ENCODE measurements at places on chromosomes 3 and 15.

GRCh38 chr3:169091196-169091823 lies 572.2 kb downstream of the MECOM start:
- DNase-seq, result no peak

GRCh38 chr3:110362751-110363150 lies 708.9 kb upstream of the NECTIN3 start:
- DNase-seq, result no peak

- no peak for DNase-seq
Measured at GRCh38 chr15:101303408-101303807, 8.4 kb upstream of the SNRPA1 start.

GRCh38 chr15:63933522-63933921 lies 99.8 kb upstream of the HERC1 start:
- DNase-seq, result no peak

DNA sequence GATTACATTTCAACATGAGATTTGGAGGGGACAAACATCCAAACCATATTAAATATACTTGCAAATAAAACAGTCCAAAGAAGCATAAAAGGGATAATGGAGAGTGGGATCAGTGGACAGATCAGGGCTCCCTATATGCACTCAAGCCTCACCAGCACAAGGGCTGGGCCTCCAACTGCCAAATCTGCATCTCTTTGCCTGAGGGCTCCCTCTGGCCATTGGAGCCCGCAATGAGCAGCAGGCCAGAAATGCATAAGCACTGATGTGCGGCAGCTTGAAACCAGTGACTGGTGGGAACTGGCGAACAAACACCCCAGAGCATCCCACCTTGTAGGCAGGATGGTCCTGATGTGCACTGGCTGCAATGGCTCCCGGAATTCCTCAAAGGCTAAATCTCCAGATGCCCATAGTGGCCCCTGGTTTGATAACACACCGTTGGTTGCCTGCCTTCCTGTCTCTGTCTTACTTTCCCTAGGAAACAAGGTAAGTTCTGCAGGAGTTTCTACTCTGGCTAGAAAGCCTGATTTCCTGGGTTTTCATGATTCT lies 55.9 kb upstream of the POMGNT2 start:
- DNase-seq, result no peak

DNA sequence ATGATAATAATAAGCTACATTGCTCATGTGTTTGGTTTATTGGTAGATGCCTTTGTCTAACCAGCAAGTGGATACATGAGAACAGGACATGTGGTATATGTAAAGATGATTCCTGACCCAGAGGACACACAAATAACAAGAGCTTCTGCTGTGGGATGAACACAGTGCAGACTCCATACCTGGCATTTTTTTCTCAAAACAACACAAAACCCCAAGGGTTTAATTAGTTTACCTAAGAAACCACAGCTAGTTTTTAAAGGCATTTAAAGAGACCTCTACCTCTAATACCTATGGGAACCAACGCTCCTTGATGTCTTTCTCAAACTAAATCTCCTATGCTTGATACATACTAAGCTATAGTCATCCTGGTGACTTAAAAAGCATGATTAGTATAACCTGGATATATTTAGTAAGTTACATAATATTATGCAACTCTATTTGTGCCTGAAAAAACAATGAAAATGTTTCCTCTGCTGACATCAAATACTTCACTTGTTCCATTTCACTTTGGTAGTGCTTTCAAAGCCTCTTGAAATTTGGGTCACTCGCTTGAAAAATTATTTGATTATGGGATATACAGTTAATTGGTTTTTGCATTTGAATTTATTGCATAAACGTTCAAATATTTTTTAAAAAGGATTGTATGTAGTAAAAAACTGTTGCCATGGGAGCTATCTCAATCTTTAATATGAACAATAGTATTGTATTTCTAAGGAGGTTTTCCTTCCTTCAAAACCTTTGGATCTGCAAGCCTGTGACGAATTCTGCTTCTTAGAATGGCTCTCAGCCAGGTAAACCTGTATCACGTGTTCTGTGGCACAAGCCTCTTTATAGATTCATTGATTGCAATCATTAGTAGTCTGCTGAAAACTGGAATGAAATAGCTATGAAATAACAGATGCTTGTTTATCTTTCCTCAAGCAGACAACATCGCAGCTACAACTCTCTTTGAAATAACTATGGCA lies 233.0 kb upstream of the KCNMB2 start:
- DNase-seq, result no peak

- DNase-seq, result no peak
Measured at GRCh38 chr15:70783041-70783440, 19.7 kb upstream of the UACA start.

- no peak for DNase-seq
Measured at GRCh38 chr3:64462203-64462602, 225.6 kb downstream of the ADAMTS9 start.

DNA sequence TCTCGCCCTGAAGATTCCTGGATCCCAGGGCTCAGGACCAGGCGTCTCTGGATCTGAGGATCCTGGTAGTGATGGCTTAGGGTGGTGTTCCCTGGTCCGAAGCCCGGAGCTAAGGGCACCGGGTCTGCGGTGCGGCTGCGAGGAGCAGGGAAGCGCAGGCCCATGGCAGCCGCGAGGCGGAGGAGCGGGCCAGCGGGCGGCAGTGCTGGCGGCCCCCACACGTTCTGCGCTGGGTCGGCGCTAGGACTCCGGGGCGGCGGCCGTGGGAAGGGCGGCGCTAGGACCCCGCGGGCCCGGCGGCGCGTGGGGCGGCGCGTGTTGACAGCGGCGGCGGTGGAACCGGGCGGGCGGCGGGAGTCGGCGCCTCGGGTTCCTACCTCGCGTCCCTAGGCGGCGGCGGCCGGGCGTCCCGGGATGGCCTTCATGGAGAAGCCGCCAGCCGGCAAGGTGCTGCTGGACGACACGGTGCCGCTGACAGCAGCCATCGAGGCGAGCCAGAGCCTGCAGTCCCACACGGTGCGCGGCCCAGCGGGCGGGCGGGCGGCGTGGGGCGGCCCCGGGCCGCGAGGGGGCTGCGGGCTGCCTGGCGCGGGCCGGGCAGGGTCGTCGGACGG lies at the start of gene PXK:
Gene PXK (plus strand): TSS at position 318 of the 614 bp plus-strand sequence. CDS start 97 bp downstream, at position 415.
- DNase-seq, result peak; percentile 9

GRCh38 chr3:12054245-12054644 lies 50.1 kb downstream of the SYN2 start:
- no peak for DNase-seq

- no peak for DNase-seq
Measured at GRCh38 chr15:32991619-32992111, 202.8 kb downstream of the FMN1 start.

DNA sequence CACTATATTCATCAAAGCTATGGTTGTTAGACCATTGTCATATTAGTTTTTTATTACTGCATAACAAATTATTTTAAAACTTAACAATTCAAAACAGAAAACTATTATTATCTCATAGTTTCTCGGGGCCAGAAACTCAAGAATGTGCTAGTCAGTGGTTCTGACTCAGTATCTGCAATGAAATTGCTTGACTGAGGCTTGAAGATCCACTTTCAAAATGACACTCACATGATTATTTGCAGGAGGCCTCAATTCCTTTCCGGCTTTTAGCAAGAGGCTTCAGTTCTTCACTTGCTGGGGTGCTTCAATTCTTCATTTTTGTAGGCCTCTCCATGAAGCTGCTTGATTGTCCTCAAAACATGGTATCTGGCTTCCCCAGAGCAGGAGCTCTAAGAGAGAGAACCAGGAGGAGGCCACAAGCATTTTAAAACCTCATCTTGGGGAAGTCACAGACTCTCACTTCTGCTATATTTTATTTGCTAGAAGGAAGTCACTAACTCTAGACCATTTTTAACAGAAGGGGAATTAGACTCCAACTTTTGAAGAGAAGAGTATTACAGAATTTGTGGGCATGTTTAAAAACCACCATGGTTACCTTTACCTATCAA lies 383.7 kb downstream of the MFSD1 start:
- no peak for DNase-seq

GRCh38 chr3:38458796-38459498 lies 5.3 kb downstream of the ACVR2B start:
- DNase-seq, result no peak

DNA sequence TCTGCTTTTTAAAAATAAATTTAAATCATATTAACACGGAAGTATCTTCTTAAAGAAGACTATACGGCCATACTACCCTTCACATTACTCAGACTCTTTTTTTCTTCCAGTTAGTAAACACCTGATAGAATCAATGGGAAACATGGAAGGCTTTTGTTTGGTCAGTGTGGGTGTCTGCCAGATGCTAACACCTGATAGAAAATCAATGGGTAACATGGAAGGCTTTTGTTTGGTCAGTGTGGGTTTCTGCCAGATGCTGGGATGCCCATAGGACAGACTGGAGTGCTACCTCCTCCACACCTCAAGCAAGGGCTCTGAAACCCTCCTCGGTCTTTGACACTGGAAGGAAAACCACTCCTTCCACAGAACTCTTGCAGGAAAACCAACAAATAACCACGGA lies 29.2 kb downstream of the HACL1 start:
- no peak for DNase-seq

- no peak for DNase-seq
Measured at GRCh38 chr3:100047455-100048141, 66.7 kb downstream of the FILIP1L start.

GRCh38 chr3:162329514-162329913 lies 832.9 kb downstream of the OTOL1 start:
- no peak for DNase-seq

- DNase-seq, result no peak
Measured at GRCh38 chr3:119613201-119613600, 15.5 kb downstream of the PLA1A start.

- no peak for DNase-seq
Measured at GRCh38 chr15:53811530-53811929, 52.1 kb upstream of the WDR72 start.

DNA sequence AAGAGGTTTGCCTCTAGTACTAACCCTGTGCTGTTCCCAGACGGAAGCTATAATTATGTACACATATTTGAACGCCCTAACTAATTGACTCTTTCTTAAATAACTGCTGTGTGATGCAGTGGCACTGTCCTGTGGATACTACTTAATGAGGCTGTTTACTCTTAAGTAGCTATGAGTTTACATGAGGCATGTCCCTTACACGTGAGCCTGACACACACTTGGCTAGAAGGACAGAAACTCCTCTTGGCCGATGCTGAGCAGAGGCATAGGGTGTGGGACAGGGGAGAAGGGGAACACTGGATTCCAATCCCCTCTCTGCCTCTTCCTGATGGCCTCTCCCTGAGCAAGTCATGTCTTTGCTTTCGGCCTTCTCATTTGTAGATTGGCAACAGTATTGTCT lies 21.9 kb downstream of the EHD4 start:
- no peak for DNase-seq

GRCh38 chr3:113088616-113089015 lies 97.8 kb downstream of the GTPBP8 start:
- DNase-seq, result no peak

GRCh38 chr3:157544501-157545130 lies 41.4 kb upstream of the VEPH1 start:
- no peak for DNase-seq

DNA sequence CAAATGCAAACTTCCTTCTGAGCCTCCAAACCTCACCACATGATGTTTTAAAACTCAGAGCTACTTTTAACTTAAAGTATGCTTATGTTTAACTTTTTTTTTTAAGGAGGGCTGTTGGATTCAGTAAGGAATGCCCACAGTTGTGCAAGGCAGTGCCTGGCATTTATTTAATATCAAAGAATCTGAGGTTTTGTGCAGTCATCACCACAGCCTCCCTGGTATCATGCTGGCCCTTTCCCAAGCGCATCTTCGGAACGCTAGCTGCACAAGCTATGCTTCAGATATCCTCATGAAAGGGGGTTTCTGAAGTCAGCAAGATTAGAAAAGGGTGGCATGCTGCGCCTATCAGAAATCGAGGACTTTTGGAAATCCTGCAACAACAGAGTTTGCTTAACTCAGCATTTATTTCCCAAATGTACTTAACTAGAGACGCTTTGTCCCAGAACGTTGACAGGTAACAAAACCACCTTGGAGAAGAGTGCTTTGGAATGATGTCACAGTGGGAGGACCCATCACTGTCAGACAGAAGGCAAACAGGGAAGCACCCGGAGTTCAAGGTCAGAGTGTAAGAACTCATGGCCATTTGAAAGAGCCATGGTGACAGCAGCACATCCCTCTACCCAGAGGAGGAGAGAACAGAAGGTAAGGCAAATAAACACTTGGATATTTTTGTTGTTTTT lies 120.2 kb upstream of the IGF1R start:
- DNase-seq, result no peak

GRCh38 chr3:32667072-32667582 lies 17.9 kb upstream of the CNOT10 start:
- DNase-seq, result no peak

- DNase-seq, result no peak
Measured at GRCh38 chr3:137761563-137762503, 2.3 kb upstream of the SOX14 start.

DNA sequence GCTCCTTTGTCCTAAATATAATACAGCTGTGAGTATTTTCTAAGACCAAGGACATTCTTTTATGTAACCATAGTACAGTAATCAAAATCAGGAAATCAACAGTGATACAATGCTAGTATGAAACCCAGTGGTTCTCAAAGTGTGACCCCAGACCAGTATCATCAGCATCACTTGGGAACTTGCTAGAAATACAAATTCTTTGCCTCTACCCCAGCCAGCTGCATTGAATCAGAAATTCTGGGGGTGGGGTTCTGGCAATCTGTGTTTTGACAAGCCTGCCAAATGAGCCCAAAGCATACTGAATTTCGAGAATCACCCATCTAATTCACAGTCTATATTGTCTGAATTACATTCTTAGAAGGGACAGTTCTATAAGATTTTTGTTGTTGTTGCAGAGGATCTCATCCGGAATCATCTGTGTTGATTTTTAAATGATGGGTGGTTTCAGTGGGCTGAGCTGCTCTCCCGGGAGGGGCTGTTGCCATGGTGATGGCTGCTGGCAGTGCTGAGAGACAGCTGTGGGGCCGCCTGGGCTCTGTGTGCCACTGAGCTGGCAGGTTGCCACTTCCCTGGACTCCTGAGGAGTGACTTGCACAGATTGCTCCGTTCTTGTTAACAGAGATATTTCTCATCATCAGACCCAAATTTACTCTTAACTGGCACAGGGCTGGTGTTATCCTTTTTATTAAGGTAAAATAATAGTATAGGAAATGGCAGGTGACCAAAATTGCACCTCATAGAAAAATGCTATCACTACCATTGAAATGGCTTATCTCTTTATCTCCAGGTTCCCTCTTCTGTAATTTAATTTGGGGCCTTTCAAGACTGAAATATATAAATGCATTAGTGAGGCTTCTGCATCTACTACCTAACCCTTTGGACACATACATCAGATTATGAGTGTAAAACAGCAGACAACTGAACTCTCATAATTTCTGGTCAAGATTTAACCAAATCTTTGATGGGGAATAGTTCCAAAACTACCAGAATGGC lies 56.5 kb downstream of the NEK11 start:
- peak; percentile 82 for DNase-seq

DNA sequence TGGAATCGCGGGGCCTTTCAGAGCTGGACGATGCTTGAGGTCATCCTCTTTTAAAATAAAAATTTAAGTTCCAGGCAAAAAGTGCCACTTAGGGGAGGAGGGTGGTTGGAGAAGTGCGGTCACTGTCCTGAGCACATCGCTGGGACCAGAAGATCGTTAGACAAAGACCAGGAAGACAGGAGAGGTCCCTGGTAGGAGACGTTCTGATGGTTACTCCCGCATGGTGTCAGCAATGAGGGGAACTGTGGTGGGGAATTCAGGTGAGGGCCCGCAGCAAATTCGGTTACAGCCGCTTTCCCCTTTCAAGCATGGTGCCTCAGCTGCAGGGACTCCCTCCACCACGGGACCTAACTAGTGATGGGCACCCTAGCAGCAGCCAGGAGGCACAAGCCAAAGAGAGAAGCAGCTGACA lies 1.0 kb upstream of the ISY1 start:
- DNase-seq, result no peak

- DNase-seq, result no peak
Measured at GRCh38 chr3:78414261-78414660, 1353.5 kb downstream of the ROBO1 start.

Data from NCI-H524 treated with DMSO at 0.1 percent for 48 hours (cell line).